Activated naive CD4-positive, alpha-beta T cell (primary cell): ENCODE measurements at places on chromosomes 5 and 9.

DNA sequence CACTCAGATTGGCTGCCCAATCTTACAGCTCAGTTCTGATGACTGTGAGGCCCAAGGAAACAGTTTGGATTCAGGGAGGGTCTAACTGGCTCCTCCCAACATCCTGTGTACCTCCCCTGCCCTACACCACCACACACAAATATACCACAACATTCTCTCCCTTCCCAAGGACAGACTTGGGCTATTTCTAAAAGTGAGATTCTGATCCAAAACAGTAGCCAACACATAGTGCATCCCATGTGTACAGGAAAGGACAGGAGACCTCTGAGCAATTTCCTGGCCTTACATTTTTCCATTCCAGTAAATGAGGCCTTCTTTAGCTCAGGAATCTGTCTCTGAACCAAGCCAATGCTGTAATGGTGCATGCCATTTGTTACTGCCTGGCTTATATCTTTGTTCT is 20.8 kb downstream of the ZNF366 start:
- DNase-seq, result no peak

GRCh38 chr9:137648396-137648795 is 29.6 kb downstream of the EHMT1 start:
- no peak for DNase-seq

- no peak for DNase-seq
These were observed 349.9 kb downstream of the PIK3R1 start for GRCh38 chr5:68565427-68565826.

- DNase-seq, result no peak
These were observed 27.4 kb downstream of the SNX30 start for GRCh38 chr9:112777914-112778313.

DNA sequence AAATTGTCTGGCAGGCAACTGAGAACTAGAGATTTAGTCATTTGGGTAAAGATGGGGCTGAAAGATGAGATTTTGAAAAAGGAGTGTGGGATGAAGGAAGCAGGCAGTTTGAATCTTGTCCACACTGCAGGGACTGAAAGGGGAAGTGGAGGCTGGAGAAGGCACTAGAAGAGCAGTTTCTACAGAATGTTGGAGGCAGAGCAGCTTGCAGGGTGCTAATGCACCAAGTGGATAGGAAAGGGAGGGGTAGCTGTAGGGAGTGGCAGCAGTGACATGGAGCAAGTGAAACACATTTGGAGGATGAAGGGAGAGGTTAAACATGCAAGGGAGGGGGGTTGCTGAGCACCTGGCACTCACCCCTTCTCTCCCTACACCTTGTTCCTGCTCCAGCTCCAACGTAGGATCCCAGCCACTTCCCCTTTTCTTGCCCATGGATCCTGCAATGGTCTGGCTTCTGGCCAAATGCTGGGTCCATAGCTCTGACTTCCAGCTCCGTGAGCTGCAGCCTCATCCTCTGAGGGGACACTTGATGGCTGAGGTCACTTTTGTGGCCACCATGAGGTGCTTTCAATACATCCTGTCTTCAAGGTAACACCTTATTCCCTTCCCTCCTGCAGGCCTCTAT is 30.0 kb upstream of the FGD3 start:
- DNase-seq, result no peak

GRCh38 chr5:37197340-37198050 is 51.7 kb downstream of the CPLANE1 start:
- DNase-seq, result no peak

DNA sequence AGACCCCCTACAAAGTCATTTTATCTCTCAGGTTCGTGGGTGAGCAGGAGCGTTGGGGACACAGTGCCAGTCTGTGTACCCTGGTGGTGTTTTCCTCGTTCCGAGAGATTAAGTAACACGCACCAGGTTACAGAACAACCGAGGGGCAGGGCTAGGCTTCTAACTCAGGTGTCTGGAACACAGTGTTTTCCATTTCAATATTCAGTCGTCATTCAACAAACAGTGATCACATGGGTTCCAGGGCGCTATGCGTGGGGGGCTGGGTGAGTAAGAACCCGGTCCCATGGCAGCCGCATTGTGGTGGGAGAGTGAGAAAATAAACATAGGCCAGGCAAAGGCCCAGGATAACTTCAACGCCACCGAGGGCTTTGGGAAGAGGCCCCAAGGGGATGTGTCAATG is 55.9 kb upstream of the RNU6ATAC start:
- no peak for DNase-seq

GRCh38 chr5:142189813-142190212 is 81.2 kb downstream of the NDFIP1 start:
- no peak for DNase-seq

DNA sequence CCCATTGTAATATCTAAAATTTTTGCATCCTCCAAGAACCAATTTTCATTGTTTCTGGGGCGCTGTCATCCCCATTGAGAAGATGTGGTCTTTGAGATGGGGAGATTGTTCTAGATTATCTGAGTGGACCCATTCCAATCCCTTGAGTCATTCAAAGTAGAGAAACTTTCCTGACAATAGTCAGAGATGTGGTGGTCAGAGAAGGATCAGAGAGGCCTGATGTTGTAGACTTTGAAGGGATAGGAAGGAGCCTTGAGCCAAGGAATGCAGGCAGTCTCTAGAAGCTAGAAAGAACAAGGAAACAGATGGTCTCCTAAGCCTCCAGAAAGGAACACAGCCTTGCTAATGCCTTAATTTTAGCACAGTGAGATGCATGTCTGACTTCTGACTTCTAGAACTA is 80.4 kb downstream of the TEK start:
- DNase-seq, result no peak

DNA sequence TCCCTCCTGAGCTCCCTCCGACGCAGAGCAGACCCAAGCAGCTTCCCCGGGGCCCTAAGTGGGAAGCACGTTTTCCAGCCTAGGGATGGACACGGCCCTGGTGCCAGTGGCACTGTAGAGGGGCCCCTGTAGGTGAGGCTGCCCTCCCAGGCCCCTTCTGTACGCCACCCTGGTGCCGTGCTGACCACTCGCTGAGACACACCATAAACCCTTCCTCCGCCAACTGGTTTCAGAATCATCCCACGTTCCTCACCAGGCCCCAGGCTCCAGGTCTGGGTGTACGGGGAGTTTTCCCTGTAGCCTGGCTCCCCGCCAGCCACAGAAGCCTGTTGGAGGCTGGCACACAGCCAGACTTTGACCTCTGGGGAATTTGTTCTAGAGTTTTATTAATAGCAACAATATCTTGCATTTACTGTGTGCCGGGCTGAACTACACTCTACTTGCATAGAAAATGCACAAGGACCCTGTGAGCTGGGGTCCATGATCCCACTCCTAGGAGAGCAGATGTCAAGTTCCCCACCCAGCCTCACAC is 18.2 kb upstream of the WDR38 start:
- no peak for DNase-seq

- DNase-seq, result no peak
These were observed 173.5 kb upstream of the DMAC1 start for GRCh38 chr9:7973123-7973522.

DNA sequence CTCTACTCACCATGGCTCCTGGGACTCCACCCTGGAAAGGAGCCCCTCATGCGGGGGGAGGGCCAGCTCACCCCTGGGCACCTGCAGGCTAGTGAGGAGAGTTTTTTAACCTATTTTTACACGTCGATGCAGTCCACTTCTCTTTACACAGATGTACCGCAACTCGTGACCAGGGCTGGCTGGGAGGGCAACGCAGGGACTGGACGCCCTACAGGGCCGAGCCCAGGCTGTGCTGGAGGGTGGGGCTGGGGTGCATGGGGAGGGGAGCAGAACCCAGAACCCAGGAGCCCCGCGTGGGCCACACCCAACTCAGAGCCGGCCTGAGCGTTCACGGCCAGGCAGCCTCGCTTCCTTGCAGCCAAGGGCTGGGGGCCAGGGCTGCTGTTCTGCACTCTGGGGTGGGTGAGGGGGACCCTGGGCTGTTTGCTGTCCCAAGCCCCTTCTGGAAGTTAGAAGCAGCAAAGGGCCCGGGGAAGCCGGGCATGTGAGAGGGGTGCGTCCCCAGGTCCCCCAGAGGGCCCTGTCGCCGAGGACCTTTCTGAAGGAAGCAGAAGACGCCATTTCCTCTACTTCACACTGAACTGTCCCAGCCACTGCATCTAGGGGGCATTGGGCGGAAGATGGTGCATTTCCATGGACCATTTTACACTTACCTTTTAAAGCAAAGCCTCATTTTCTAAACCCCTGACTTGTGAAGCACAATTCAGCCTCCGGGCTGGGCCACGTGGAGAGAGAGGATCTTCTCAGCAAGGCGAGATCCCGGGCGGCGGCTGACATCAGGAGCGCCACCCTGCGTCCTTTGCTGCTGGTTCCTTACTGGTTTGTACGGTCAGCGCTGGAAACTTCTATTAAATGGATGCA is 90.5 kb downstream of the KCNT1 start:
- DNase-seq, result no peak

DNA sequence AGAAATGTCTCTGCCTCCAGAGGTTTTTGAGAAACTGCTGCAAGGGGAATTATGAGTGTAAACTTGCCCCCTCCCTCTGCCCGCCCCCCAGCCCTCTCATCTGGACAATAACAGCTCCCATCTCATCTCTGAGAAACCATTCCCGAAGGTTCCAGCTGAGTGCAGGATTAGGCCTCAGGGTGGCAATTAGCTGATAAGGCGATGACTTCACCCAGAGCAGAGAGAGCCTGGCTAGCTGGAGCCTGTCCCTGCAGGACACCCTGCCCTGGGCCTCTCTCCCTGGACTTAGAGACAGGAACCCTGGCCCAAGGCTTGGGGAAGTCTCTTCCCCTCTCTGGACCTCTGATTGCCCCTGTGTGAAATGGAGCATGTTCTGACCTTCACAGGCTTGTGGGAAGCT is 45.7 kb upstream of the HAND1 start:
- DNase-seq, result no peak

- no peak for DNase-seq
These were observed 676.1 kb upstream of the C9orf72 start for GRCh38 chr9:28249424-28249823.

- DNase-seq, result no peak
These were observed 185.7 kb downstream of the NR3C1 start for GRCh38 chr5:143217804-143218160.

GRCh38 chr5:20617841-20618240 is 629.8 kb upstream of the CDH18 start:
- no peak for DNase-seq

- DNase-seq, result no peak
These were observed 808.0 kb downstream of the TLE1 start for GRCh38 chr9:80881320-80881719.

- no peak for DNase-seq
These were observed 54.1 kb downstream of the IPPK start for GRCh38 chr9:92615790-92616189.

GRCh38 chr5:174741352-174741751 is 17.0 kb downstream of the MSX2 start:
- DNase-seq, result no peak

- DNase-seq, result no peak
These were observed 17.5 kb downstream of the RAI14 start for GRCh38 chr5:34673463-34674125.

- DNase-seq, result no peak
These were observed 98.5 kb downstream of the ZCCHC7 start for GRCh38 chr9:37218800-37219425.

GRCh38 chr5:160260881-160261815 is 31.8 kb downstream of the FABP6 start:
- no peak for DNase-seq

- DNase-seq, result no peak
These were observed 7.2 kb upstream of the ZDHHC12 start for GRCh38 chr9:128731093-128731492.

DNA sequence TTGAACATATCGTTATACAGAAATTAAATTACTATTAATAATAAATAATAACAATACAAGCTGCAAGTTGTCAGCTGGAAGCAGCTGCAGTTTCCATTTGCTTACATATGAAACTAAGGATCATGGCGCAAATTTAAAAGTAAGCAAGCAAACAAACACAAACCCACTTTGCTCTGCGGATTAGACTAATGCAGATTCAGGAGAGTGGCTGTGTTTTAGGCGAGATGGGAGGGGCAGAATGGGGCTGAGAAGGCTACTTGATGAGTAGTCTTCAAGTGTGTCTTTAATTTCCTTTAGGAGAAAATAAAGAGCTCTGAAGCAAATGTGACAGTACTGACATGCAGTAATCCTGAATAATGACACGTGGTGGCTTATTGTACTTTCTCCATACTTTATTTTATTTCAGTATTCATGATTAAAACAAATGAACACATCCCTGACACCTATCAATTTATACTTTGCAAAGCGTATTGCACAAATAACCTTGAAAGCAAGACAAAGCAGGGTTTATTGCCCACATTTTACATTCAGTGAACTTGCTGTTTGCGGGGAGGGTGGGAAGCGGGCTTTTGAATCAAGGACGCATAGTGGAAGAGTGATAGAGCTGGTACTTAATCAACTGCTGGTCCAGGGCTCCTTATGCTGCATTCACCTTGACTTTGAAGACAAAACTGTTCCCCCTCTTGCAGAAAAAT is 221.4 kb upstream of the TRIM32 start:
- no peak for DNase-seq

DNA sequence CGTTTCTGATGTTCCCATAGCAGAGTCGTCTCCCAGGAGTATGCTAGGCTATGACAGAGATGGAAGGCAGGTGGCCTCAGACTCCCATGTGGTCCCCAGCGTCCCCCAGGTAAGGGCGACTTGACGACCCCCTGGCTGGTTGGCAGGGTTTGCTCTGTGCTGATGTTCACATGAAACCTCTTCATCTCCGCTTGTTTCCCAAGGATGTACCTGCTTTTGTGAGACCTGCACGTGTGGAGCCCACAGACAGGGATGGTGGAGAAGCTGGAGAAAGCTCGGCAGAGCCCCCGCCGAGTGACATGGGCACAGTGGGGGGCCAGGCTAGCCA is 108.3 kb downstream of the WNK2 start:
- DNase-seq, result no peak

GRCh38 chr9:80556631-80557030 is 984.9 kb downstream of the TLE4 start:
- no peak for DNase-seq

DNA sequence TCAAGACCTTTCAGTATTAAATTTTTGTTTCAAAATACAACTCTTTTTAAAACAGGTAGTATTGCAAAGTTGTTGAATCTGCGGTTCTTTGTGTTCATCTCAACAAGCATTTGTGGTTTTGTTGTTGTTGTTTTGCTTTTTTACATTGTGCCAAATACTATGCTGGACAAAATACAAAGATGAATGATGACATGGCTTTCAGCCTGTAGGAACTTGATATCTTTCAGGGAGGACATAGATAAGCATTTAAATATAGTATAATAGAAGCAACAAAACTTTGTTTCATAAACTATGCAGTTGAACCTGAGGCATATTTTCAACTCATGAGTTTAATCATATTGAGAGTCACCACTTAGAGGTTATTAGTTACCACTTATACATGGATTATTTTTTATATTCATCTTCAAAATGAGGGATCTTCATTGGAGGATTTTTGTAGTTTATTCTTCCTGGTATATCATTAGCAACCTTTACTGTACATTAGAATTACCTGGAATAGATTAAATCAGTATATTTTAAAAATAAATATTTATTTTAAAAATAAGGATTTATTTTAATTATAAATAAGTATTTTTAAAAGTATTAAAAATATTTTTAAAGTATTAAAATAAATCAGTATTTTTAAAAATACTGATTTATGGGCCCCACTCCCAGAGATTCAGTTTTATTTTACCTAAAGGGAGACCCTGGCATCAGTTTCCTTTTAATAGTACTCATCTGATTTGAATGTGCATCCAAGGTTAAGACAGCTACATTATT is 42.9 kb downstream of the KIF2A start:
- DNase-seq, result no peak
